Testis (tissue), 5 donors: ENCODE measurements at places on chromosomes 13 and 19.
A peak's percentile ranks its signal among the peaks of the same experiment; 100 is the strongest.

DNA sequence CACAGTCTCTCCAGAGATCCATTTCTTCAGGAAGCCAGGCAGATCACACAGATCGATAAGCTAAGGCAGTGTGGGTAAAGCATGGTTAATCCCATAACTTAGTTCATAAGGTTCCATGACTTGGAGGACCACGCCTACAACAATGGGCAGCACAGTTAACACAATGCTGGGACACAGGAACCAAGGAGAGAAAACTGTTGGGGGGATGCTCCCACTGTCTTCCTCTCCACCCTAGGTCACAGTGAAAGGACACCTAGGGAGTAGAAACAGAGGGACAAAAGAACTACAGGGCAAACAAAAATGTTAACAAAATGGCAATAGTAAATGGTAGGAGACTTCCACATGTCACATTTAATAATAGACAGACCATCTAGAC is 20.8 kb upstream of the ZNF181 start:
- no peak for DNase-seq

DNA sequence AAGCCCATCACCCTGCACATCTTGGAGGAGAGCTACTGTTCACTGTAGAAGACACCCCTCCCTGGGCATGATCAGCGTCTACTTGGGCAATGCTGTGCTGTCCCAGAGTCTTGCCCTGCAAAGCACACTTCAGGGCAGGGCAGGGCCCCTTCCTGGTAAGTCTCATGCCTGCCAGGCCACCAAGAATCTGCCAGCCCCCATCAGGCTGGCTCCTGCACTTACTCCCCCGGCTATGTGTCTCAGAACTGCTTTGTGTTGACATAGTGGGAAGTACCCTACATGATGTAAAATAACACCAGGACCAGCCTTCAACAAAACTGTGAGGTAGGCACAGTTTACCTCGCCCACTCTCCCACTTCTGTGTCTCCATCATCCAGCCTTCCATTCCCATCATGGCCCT is 27.8 kb upstream of the ATP12A start:
- DNase-seq = no peak

DNA sequence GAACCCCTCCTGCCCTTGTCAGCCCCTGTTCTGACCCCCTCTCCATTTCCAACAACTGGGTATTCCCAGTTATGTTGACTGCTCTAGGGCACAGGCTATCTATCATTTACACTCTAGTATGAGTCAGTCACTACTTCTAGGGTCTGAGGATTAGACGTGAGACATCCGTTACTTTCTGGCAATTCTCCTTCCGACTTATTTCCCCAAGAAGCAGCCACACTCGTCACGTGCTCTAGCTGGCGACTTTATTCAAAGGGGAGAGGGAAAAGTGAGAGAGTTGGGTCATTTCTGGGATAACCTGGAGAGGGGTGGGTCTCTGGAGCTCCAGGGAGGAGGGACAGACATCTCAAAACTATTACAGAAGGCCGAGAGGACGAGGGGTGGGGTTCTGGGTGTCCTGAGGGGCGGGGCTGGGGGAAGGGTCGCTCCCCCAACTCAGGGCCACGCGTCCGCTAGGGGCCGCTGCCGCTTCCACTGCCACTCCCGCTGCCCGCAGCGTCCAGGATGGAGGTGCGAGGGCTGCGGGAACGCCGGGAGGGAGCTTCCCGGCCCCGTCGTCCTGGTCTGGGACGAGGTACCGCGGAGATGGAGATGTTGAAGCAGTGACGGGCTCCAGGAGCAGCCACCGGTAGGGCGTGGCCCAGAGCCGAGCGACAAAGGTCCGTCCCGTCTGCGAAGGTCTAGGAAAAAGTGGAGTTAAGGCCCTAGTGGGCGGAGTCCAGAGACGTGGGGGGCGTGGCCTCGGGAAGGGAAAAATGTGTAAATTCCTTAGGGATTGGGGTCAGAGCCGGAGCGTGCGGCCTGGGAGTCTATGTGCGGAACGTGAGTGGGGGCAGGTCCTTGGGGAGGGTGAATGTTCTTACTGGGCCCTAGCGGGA is 8.9 kb downstream of the RTBDN start:
- no peak for DNase-seq

GRCh38 chr13:44440046-44440608 is 66.5 kb downstream of the SERP2 start:
- DNase-seq = no peak

DNA sequence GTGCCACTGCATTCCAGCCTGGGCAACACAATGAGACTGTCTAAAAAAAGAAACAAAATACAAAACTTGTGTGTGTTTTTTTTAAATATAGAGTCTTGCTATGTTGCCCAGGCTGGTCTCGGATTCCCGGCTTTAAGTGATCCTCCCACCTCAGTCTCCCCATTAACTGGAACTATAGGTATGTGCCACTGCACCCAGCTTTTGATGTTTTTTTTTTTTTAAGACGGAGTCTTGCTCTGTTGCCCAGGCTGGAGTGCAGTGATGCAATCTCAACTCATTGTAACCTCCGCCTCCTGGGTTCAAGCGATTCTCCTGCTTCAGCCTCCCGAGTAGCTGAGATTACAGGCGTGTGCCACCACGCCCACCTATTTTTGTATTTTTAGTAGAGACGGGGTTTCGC is 37.0 kb downstream of the SUGP2 start:
- DNase-seq = no peak

- DNase-seq = peak; percentile 55
These were observed 145.1 kb upstream of the ZNF536 start for GRCh38 chr19:30227012-30227621.

- peak; percentile 21 for DNase-seq
These were observed 4.4 kb downstream of the HAS1 start for GRCh38 chr19:51719251-51719988.

GRCh38 chr13:90246687-90247345 is 1100.7 kb upstream of the MIR17HG start:
- no peak for DNase-seq

DNA sequence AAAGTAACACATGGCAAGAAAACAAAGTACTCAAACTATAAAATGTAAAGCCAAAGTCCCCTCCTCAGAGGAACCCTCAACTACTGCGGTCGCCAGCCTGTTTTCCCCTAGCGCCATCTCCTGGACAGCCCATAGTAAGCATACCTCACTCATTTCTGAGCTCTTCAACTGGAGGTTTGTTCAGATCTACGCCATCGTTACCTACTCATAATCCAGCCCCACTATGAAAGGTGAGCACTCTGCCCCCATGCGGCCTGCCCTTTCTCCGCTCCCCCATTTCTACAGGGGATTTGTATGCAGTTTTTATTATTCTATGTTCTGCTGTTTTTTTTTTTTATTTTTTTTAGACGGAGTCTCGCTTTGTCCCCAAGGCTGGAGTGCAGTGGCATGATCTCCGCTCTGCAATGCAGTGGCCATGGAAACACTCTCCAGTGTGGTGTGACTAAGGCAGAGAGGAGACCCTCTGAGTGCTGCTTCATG is 26.2 kb downstream of the OPA3 start:
- peak; percentile 49 for DNase-seq
